ENCODE measurements at places on chromosomes 4 and X.

GRCh38 chr4:139915037-139915436 lies 238.9 kb downstream of the MAML3 start:
- no peak for DNase-seq

GRCh38 chr4:149841686-149842085 lies 26.0 kb upstream of the IQCM start:
- no peak for DNase-seq

- no peak for DNase-seq
These were observed 18.8 kb upstream of the DSPP start for GRCh38 chr4:87589531-87589930.

GRCh38 chrX:57121162-57121755 lies at the start of gene SPIN2B:
SPIN2B (minus strand) TSS chrX:57121548.
- DNase-seq, result peak; percentile 94

GRCh38 chrX:118432799-118433198 lies 62.8 kb upstream of the DOCK11 start:
- DNase-seq, result no peak
